ENCODE measurements at places on chromosomes 6 and 20.

DNA sequence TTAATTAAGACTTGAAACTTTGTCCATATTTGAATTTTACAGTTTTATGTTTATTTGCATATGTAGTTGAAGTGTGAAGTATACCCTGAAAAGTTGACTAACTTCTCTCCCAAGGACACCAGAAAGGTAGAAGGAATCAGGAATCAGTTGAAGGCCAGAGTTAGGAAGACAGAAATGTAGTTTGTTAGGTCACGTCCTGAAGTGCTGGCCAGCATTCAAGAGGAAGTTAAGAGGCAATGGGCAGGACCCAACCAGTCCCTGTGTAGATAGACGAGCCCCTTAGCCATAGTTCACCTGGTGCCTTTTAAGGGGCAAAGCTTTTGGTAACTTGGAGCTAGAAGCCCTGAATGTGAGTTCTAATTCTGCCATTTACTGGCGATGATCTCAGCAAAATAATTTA is 250.4 kb upstream of the KCNQ5 start:
- DNase-seq, result no peak

GRCh38 chr6:3310051-3310448 is 51.3 kb downstream of the PSMG4 start:
- DNase-seq, result no peak

DNA sequence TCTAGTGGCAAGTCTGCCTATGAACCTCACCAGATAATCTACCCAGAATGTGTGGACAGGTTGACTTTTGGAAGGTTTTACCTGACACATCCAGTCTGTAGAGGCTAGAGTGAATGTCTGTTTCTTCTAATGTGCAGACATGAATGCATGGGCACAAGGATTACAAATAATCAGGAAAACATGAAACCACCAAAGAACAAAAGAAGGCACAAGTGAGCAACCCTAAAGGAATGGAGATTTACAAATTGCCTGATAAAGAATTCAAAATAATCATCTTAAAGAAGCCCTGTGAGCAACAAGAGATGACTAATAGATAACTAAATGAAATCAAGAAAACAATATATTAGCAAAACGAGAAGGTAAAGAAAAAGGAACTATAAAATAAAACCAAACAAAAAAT is 876.1 kb upstream of the ADGRB3 start:
- no peak for DNase-seq

- DNase-seq, result no peak
Measured at GRCh38 chr6:17015551-17016381, 86.1 kb upstream of the STMND1 start.

GRCh38 chr6:107753778-107754177 is 70.3 kb downstream of the SCML4 start:
- no peak for DNase-seq

DNA sequence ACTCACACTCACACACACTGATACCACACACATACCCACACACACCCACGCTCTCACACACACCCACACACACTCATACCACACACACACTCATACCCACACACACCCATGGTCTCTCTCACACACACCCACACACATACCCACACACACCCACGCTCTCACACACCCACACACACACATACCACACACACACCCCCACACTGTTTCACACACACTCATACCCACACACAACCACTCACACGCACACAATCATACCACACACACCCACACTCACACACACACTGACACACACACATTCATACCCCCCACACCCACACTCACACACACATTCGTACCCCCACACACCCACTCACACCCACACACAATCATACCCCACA is 158.1 kb downstream of the SMOC2 start:
- no peak for DNase-seq

DNA sequence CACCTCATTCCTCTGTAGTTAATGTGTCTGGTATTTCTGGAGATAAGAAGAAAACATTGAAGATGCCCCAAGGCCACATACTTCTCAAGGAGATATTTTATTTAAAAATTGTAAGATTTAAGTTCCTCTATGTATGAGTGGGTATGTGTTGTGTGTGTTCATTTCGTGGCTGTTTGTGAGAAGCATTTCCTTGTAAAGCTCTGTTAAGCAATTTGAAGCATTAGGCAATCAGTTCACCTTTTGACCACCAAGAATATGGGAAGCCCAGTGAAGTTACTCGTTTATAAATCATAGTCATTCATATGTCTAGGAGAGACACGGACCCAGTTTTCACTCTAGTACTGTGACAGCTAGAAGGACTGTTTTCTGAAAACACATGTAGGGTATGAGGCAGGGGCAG is 717.6 kb upstream of the MAP3K7 start:
- no peak for DNase-seq

DNA sequence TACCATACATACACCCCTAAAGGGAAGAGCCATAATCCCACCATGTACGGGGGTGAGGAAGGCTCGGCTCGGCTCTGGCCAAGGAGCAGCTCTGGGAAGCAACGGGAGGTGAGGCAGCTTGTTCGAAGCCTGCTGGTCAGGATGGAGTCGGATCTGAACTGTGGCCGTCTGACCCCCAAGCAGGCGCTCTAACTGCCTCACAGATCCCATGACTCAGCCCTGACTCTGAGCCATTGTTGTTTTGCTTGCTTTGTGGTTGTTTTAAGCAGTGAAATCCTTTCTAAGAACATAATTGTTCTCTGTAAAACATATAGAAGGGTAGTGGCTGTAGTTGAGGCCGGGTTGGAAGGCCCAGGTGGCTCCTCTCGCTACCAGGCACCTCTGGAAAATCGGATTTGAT is 10.9 kb downstream of the C6orf132 start:
- no peak for DNase-seq
